Left lung (tissue), 14 donors: ENCODE measurements at places on chromosomes 16 and 17.
A peak's percentile ranks its signal among the peaks of the same experiment; 100 is the strongest.

DNA sequence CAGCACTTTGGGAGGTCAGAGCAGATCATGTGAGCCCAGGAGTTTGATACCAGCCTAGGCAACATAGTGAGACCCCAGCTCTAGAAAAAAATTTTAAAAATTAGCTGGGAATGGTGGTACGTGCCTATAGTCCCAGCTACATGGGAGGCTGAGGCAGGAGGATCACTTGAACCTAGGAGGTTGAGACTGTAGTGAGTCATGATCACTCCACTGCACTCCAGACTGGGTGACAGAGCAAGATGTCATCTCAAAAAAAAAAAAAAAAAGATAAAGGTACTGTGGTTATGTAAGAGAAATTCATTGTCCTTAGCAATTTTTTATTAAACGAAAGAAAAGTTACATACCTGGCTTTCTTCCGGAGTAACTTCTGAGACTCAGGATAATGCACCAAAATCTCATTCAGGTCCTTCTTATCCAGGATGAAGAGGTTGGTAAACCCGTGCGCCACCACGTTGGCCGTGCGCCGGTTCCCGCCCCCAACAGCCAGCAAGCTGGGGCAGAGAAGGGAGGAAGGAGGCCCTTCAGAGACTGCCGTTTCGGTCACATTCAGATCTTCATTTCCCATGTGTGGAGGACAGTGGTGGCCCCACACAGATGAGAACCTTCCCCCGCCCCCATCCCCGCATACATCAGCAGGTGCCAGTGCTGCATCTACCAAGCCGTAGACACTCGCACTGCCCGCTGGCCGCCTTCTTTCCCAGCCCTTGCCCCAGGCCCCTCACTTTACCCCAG, 73.7 kb downstream of the CNGB1 start:
- DNase-seq = no peak

DNA sequence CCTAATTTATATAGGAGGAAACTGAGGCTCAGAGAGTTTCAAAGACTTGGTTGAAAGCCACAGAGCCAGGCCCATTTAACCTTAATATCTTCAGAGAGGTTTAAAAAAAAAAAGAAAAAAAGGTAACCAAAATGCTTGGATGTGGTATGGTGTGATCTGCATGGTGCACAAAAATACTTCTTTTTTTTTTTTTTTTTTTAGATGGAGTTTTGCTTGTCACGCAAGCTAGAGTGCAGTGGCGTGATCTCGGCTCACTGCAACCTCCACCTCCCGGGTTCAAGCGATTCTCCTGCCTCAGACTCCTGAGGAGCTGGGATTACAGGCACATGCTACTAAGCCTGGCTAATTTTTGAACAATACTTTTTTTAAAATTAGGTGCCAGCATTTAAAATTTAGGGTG, 101.8 kb downstream of the XYLT1 start:
- DNase-seq = no peak

DNA sequence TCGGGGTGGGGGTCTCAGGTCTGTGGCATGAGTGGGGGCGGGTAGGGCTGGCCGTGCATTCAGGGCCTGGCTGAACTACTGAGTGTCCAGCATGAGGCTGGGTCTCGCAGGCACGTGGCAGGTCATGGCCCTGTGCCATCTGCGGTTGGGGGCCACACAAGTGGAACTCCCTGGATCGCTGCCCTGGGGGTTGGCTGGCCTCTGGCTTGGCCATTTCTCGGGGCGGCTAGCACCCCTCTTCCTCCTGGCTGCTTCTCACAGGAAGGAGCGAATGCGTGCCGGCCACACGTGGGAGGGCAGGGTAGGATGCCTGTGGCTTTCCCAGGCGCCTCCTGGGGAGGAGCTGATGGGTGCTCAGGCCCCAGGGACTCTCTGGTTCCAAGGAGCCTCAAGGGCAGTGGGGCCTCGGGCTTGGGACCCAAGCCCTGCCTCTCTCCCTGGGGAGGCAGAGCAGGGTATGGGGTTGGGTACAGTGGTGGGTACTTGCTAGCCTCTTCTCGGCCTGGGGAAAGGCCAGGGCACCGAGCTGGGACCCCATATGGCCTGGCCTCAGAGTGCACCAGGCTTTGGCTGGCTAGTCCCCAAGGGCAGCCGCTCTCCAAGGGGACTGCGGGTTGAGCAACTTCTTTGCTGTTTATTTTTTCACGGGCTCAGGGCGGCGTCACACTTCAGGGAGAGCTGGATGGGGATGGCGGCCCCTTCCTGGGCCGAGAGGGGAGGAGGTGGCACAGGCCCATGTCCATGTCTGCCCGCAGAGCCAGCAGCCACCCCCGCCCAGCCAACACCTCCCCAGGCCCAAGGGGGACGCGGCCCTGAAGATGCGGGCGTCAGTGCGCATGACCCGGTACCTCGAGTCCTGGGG, 37.5 kb downstream of the ADCY7 start:
- DNase-seq = peak; percentile 57

GRCh38 chr16:7344830-7345780, 12.5 kb downstream of the RBFOX1 start:
- no peak for DNase-seq

GRCh38 chr16:30659507-30660423, 1.5 kb downstream of the FBRS start:
- no peak for DNase-seq

- no peak for DNase-seq
Measured at GRCh38 chr16:12173121-12173520, 196.6 kb downstream of the SNX29 start.

DNA sequence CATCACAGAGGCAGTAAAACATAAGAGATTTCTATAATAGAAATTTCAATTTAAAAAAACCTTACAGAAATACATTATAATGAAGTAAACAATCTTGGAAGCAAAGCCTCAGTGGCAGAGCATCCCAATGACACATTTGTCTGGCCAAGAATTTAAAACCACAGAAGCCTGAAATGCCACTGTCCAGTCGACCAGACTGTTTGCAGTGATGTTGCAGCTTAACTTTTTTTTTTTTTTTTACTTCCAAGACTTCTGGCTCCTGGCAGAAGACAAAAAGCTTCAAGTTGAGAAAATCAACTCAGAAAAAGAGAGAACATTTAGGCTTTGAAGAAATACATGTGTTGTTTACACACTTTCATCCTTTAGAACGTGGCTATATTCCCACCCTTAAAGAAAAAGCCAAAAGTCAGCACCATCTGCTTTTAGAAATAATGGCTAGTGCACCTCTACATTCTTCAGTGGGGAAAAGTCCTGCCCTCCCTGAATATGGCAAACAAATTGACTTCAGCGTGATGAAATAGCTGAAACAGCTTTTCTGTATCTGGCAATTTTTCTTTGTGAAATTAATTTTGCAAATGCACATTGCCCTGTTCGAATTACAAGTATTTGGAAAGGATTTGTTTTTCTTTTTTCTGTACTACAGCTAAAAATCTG, 205.5 kb upstream of the MON1B start:
- DNase-seq = no peak

DNA sequence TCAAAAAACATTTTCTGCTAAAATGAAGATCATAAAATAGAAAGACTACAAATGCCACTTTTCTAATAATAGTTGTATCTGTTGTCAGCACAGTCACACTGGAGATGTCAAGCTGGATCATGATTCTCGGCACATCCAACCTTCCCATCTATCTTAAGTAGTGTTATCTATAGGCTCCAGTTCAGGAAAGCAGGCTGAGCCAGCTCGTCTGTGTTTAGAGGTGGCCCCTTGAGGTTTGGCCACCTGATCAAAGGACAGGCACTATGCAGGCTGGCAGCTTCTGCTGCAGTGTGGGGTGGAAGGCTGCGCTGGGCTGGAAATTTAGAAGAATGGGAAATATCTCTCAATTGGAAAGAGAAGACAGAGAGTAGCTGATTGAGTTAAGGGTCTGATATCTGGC, 32.4 kb downstream of the SMYD4 start:
- DNase-seq = no peak

GRCh38 chr17:57823469-57824401, 26.1 kb downstream of the MRPS23 start:
- no peak for DNase-seq

DNA sequence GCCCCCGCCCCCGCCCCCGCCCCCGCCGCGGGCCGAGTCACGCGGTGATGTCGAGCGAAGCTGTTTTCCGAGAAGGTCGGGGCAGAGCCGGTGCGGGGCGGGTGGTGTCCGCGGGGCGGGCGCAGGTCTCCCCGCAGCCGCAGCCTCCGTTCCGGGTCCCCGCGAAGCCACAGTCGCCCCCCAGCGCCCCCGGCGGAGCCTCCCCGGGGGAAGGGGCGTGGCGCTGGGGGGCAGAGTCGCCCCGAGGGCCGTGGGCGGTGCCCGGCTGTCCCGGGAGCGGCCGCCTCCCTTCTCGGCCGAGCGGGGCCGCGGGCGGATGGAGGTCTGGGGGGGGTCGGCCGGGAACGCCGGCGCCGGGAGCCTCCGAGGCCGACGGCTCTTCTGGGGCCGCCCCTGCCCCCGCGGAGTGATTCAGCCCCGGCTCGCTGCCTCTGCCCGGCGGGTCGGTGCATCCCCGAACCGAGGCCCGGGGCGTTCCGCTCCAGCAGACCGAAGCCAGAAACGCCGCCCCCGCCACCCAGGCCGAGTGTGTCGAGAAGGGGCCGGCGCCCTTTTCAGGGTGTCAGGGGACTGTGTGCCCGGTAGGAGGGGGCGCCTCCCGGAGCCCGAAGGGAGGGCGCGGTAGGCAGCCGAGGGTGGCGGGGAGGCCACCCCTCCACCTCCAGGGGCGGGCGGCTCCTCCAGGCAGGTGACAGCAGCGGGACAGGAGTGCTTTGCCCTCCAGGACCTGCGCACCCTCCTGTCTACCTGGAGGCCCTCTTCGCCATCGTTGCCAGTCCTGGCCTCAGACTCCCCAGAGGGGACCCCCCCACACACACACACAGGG, 1.7 kb downstream of the METRNL start:
- DNase-seq = peak; percentile 90

DNA sequence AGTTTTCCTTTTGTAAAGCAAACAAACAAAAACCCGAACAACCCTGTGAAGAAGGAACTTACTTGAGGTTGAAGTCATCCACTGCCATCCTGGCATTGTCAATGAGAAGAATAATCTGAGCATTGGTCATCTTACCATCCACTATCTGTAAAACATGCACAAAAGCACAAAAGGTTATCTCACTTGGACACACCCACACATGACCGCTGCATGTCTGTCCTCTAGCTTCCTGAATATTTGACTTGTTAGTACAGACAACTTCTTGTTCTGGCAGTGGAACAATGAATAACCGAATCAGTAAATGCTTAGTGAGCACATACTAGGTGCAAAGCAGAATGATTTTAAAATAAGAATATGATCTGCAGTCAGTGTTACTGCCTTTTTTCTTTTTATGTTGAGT, 6.1 kb downstream of the KRT23 start:
- DNase-seq = no peak

DNA sequence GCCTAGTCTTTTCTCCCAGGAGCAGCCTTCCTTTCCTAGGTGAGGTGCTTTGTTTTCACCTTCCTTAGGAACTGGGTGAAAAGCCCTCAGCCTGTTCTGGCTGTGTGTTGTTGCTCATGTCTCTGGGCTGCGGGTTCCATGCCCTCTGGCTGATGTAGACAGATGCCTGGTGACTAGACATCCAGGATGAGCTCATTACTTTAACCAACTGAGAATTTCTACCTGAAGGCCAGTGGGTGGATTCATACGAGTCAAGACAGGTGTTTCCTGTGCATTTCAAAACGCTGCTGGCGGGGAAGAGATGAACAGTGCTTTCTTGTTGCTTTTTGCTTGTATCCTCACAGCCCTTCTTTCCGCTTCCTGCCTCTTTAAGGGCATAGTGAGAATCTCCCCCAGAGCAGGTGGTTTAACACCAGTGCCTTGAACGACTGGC, 22.3 kb downstream of the SAP30BP start:
- DNase-seq = no peak

DNA sequence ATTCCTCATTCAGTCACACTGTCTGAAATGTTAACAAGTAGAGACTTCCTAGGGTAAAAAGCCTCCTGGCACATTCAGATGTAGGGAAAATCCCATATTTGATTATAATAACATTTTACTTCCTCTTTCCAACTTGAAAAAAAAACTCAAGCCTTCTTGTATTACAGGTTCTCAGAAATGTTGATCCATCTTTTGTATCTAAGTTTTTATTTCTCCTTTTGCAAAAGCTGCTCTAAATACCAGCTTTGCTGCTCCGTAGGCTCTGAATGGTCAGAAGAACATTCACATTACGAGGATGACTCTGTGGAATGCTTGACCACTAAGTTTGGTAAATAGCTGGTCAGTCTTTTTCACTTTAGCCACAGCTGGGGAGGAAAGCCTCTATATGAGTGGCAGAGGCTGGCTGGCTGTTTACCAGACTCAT, 13.2 kb upstream of the HEATR6 start:
- DNase-seq = no peak

GRCh38 chr16:22324787-22325597, 27.8 kb downstream of the POLR3E start:
- DNase-seq = no peak

GRCh38 chr17:74276541-74277009, 2.5 kb downstream of the DNAI2 start:
- no peak for DNase-seq

GRCh38 chr16:84121007-84121406, 4.3 kb upstream of the MBTPS1 start:
- DNase-seq = no peak

GRCh38 chr16:83354015-83354414, 453.8 kb upstream of the HSBP1 start:
- DNase-seq = no peak

GRCh38 chr17:41530062-41531048, 2.2 kb upstream of the KRT19 start:
- no peak for DNase-seq

GRCh38 chr17:72452286-72453173, 331.7 kb downstream of the SOX9 start:
- no peak for DNase-seq

- DNase-seq = no peak
Measured at GRCh38 chr16:31093132-31093703, 1.4 kb downstream of the VKORC1 start.

- DNase-seq = no peak
Measured at GRCh38 chr17:1592751-1593629, 30.4 kb upstream of the PITPNA start.

GRCh38 chr16:48492133-48492532, 106.9 kb upstream of the SIAH1 start:
- DNase-seq = no peak

DNA sequence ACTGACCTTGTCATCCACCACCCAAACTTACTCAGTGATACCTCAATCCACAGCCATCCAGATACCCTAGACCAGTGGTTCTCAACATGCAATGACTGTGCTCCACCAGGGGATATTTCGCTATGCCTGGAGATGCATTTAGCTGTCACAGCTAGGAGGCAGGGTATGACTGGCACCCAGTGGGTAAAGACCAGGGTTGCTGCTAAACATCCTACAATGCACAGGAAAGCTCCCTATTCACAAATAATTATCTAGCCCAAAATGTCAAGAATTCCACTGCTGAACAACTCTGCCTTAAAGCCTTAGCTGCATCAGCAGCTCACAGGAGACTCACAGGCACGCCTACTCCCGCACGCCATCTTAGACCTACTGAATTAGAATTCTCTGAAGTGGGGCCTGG, 212.6 kb downstream of the GRIN2A start:
- DNase-seq = no peak

- DNase-seq = no peak
Measured at GRCh38 chr16:21638573-21638975, 13.8 kb downstream of the IGSF6 start.
